Activated T-helper 1 cell treated with anti-CD3 and anti-CD28 coated beads, Interleukin-2, amount 50 U/mL, for 16 hours (primary cell): ENCODE measurements at places on chromosomes 7 and 10.

DNA sequence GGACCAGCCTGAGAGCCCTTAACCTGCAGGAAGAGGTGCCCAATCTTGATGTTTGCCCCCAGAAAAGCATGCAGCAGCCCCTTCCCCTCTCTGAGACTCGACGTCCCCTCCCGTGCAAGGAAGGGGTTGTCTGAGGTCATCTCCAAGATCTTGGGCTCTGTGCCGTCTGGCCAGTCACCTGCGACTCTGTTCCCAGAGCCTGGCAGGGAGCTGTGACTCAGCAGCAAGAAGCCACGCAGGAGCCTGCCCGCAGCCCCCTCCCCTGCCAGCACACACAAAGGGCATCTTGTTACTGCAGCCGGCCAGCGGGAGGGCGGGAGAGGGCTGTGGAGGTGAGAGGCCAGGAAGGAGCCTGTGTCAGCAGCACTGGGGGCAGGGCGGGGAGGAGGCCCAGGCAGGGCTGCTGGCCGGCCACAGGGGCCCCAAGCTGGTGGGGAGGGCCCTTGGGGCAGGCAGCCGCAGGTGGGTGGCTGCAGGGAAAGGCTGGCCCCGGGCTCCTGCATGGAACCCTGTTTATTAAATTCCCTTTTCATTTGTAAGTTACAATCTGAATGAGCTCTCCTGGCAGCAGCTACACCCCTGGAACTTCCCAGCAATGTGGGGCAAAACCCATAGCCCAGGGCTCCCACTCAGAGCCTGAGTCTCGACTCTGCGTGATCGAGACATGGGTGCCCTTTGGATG, 103.7 kb upstream of the ZMIZ1 start:
- no peak for DNase-seq

DNA sequence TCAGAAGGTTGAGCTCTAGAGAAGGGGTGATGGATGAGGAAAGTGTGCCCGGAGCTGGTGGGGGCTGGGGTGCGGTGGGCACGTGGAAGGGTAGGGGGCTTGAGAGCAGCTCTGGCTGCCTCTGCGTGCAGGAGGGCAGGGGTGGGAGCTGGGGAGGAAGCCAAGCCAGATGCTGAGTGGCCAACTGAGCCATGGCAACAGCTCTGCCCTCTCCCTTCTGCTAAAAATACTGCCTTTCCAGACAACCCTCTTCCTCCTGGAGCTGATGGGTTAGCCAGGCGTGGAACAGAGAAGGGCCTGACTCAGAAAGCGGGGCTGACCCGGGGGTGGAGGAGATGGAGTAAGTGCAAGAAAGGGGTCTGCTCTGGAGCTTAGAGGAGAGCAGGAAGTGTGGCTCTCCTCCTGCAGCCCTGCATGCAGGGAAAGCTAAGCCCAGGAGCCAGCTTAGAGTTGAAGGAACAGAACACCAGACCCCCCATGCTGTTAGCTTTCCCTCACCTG, 114.6 kb upstream of the AGK start:
- no peak for DNase-seq

DNA sequence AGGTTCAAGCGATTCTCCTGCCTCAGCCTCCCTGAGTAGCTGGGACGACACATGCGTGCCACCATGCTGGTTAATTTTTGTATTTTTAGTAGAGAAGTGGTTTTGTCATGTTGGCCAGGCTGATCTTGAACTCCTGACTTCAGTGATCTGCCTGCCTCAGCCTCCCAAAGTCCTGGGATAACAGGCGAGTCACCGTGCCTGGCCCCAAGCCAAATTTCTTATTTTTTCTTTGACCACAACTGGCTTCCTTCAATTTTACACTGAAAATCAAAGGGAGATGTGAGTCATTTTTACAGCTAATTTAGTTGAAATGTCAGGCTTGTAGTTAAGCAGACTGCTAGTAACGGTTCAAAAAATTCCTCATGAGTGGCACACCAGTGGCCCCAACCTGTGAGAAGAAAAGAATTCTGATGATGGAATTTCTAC, 7.8 kb downstream of the RNF216 start:
- DNase-seq = no peak

GRCh38 chr7:67451306-67451705, 454.7 kb downstream of the TYW1 start:
- DNase-seq = no peak

DNA sequence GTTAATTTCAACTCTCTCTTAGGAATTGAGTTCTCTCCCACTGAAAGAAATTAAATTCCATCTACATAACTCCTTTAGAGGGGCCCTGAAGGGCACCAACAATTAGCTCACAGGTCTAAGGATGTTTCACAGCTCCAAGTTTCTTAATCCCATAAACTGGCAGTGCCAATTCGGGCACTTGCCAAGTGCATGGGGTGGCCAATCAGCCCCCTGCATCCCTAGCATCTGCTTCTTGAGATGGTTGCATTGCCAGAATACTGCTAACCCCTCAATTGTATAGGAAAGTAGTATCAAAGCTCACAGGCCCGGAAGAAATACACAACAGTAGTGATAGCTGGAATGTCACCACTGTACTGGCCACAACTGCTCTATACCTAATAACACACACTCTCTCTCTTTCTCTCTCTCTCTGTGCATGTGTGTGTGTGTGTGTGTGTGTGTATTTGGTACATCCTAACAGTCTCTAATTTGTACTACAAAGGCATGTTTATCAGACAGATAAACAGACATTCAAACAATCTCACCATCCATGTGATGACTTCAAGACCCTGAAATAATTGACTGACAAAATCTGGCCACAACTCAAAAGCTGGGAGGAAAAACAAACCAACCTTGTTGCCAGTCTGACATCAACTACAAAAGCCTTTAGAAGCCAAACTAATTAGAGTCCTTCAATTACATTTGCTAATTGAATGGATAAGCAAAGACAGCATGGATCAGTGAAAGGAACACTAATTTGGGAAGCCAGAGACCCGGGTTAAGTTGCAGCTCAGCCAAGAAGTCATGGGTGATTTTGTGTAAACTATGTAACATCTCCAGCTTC, 27.8 kb downstream of the HIBADH start:
- DNase-seq = no peak

GRCh38 chr10:31393844-31394243, 74.8 kb downstream of the ZEB1 start:
- DNase-seq = no peak
